ENCODE measurements at places on chromosomes 4 and X.

DNA sequence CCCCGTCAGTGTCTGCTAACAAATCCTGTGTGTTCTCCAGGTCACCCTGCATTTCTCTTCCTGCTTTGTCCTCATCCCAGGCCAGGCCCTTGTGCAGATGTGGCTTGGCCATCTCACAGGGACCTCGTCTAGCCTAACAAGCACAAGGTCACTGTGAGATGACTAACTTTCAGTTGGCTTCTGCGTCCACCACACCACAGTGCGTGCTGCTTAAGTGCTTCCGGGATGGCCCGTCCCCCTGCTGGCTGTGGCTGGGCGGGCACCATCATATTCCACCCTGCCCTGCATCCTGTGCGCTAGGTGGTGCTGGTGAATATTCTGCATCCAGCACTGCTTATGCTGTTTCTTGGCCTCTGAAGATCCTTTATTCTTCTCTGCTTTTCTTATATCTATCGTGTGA, 33.8 kb downstream of the RBBP7 start:
- no peak for DNase-seq

DNA sequence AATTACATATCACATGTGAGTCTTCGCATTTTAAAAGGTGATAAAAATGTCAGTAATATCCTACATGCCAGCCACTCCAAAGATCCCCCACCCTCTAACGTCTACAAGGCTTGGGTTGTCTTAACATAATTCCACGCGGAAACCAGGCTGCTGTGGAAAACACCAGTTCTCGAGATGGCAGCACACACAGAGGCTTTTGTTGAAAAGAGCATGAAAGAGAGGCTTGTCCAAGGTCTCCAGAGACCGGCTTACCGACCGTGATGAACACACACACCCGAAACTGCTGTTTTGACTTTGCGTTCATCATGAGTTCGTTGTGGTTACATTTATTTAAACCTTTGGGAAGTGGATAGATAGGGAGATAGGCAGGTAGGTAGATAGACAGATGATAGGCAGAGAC, 87.9 kb downstream of the CRLF2 start:
- DNase-seq, result no peak

DNA sequence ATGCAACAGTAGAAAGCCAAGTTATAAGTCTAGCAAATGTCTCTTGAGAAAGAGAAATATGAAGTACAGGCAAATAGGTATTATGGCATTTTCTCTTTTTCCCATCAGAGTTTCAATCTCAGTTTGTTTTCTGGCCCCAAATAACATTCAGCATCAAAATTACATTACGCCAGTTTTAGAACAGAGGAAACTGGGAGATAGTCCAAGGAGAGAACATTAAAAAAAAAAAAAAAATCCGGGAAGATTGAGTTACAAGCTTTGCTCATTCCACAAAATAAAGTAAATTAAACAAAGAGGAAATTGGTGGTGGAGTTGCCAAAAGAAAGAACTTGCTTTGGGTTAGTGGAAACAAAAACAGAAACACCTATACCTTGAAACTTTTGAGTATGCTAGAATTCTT, 50.4 kb upstream of the IL13RA2 start:
- no peak for DNase-seq

DNA sequence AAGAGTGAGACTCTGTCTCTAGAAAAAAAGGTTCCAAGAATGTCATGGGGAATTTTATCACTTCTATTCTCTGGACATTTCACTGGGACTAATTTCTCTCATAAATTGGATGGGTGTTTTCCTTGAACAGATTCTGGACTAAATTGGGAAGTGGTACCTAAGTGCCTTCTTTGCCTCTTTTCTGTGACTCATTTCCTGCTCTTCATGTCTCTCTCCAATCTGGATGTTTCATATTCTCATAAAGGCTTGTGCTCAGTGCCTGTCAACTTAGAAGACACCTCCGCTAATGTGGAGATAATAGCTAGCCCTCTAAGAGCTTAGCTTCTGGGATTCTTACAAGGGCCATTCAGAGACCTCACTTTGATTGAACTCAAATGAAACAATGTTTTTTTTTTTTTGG, 38.0 kb upstream of the IGFBP7 start:
- DNase-seq, result no peak

Data from CD4-positive, alpha-beta T cell treated with Interleukin-17A for 1 hour (primary cell).